ENCODE measurements at places on chromosomes 12 and 14.

- no peak for DNase-seq
These were observed 30.0 kb downstream of the TMEM132D start for GRCh38 chr12:129873833-129874208.

- DNase-seq, result no peak
These were observed 21.5 kb downstream of the BRMS1L start for GRCh38 chr14:35847636-35848035.

GRCh38 chr14:100398044-100398443 is 74.9 kb downstream of the SLC25A47 start:
- DNase-seq, result no peak

DNA sequence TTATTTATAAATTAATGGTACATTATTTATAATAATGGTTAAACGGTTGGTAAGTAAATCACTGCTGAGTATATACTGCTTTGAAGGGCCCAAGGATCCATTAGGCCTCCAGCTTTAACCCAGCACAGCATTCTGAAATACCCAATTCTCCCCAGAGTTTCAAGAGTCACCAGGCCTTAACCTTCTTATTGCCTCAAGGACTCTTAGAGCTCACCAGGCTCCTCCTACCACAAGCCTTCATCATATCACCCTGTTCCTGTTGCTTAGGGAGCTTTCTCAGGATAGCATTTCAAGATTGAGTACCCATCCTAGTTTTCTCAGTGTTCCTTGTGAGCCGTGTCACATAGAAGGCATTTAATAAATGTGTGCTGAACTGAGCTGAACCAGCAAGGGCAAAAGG is 242.5 kb downstream of the FBXL14 start:
- DNase-seq, result no peak

DNA sequence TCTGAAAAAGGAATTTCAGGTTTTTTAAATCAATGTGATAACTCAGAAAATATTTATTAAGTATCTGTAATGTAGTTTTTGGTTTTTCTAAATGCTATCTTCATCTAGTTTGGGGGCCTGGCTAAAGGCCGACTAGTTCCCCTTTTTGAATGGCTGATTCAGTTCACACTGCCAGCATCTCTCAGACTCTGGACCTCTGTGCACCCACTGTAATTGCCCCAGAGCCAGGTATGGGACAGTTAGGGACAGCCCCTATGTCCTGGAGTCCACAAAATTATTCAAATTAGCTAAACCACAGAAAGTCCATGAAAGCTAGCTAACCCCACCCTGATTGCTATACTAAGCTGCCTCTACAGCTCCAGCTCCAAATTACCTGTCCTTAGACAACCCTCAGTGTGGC is 49.1 kb upstream of the RGS6 start:
- no peak for DNase-seq

- DNase-seq, result no peak
These were observed 138.2 kb downstream of the MON2 start for GRCh38 chr12:62604871-62605270.

- peak; percentile 40 for DNase-seq
These were observed 3.6 kb downstream of the TNS2 start for GRCh38 chr12:53053218-53054111.

GRCh38 chr12:14834509-14834908 is 8.8 kb downstream of the ART4 start:
- DNase-seq, result no peak
